ENCODE measurements at places on chromosomes 11 and 22.

DNA sequence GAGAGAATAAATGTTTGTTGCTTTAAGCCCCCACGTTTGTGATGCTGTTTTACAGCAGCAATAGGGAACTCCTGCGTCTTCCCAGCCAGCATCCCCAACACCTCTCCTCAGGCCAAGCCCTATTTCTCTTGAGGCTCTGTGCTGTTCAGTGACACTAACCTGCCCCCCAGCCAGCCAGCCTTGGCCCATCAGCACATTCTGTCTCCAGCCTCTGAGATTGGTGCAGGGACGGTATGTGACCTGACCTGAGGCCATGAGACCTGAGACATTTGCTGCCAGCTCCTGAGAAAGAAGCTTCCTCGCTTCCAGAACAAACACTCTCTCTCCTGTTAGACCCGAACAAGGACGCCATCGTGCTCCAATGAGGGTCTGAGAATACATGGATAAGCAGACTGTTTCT lies 38.5 kb upstream of the SLC35C1 start:
- no peak for DNase-seq

DNA sequence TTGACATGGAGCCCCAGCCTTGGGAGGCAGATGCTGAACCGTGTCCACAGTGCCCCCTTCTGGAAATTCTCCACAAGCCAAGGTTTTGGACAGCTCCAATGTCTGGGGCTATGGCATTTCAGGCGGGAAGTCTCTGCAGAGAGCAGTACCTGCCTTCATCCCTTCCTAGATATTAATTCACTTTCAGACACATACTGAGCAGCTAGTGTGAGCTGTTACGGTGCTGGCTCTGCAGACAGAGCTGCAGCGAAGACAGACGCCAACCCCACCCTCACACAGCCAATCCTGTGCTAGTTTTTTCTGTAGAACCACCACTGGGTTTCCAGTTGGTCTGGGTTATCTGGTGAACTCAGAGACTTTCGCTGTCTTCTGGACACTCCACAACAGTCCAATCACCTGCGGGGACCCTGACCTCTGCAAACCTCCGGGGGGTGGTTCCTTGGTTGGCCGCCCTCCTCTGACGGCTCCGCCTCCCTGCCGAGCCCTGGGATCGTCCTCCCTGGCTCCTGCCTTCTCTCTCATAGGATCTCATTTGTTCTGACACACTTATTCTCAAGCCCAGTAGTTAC lies 9.1 kb downstream of the LMF2 start:
- no peak for DNase-seq

- DNase-seq, result no peak
Observed at GRCh38 chr22:33327348-33327860, 269.2 kb upstream of the SYN3 start.

- no peak for DNase-seq
Observed at GRCh38 chr11:107719557-107720302, 7.9 kb upstream of the SLN start.

DNA sequence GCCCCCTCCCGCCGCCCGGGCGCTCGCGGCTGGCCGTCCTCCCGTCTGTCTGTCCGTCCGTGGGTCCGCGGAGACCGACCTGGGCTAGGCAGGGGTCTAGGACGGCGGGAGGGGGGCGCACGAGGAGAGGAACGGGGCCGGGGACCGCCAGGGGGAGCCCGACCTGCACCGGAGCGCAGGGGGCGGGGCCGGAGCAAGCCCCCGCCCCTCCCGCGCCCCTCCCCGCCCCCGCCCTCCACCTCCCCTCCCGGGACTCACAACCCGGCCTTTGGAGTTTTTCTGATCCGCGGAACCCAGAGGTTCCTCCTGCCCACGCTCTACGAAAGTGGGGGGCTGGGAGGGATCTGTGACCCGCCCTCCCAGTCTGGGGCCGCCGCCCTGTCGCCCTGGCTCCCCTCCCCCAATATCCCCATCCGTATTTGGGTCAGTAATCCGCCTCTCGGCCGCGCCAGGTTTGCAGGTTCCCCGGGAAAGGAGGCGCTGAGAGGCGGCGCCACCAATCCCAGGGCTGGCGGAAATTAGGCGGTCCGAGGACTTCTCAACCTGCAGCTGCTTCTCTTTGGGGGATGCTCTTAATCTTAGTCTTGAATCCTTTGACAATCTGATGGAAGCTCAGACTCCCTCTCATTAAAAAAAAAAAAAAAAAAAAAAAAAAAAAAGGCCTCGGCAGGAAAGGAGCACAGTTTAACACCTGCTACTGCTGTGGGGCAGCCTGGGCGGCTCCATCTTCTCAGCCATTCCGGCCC lies 925 bp upstream of the KCNJ11 start:
- peak; percentile 80 for DNase-seq

DNA sequence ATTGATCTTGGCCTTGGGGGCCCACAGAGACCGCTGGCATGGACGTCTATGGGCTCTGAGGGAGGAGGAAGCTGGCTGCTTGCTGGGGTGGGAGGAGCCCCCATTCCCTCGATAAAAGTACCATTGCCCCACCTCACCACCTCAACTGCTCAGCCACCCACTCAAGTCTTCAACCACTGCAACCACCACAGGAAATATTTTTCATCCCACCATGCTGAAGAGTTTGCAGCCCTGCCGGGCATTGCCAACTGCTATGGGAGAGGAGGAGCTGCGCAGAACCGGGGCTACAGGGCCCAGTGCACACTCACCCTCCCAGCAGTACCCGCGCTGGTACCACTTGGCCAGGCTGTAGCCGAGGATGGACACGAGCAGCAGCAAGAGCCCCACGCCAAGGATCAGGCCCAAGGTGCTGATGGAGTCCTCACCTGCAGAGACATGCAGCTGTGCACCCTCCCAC lies 29.2 kb downstream of the IL10RA start:
- DNase-seq, result no peak

GRCh38 chr11:60370811-60371298 lies 7.5 kb upstream of the MS4A7 start:
- no peak for DNase-seq

DNA sequence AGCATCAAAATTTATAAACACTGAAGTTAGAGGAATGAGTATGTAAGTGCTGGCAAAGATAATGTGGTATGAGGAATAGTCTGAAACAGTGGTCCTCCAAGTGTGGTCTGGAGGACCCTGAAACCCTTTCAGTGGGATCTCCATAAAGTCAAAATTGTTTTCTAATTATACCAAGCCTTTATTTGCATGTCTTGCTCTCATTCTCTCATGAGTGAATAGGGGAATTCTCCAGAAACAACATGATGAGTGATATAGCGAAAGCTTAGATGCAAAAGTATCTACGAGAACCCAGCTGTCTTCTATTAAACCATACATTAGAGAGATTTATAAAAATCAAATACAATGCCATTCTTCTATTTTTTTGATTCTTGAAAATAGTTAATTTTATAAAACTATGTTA lies 145.0 kb upstream of the RAG2 start:
- no peak for DNase-seq

DNA sequence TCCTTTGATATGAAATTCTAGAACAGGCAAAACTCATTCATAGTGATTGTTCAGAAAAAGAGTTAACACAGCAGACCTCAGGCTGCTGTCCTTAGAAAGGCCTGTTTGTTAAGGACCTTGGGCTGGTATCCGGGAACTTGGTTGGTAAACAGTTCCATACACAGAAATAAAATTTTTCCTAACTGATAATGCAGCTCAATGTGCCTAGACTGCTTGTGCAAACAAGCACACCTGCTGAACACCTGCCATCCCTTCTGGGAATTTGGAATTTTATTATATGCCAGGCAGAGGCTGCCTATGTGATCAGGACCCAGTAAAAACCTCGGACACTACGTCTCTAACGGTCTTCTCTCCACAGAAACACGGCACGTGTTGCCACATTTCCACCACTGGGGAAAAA lies 11.5 kb downstream of the THAP12 start:
- no peak for DNase-seq

DNA sequence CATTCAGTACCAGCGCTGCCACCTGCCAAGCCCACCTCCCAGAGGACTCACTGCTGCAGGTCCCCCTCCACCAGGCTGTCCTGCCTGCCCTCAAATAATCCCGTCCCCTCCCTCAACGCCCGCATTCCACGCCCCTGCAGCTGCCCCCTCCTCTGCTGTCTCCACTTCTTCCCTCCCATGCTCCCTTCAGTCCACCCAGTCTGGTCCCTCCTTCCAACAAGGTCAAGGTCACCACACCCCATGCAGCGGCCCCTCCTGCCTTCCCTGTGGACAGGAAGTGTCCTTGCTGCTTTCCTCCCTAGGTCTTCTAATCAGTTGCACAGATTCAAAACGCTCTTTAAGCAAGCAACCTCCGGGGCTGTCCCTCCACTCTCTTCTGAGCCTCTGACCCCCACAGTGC lies 12.1 kb downstream of the MACROD1 start:
- DNase-seq, result no peak

GRCh38 chr22:44248926-44249325 lies 63.8 kb downstream of the SHISAL1 start:
- DNase-seq, result no peak

- no peak for DNase-seq
Observed at GRCh38 chr11:120929664-120930154, 94.2 kb upstream of the TBCEL start.

DNA sequence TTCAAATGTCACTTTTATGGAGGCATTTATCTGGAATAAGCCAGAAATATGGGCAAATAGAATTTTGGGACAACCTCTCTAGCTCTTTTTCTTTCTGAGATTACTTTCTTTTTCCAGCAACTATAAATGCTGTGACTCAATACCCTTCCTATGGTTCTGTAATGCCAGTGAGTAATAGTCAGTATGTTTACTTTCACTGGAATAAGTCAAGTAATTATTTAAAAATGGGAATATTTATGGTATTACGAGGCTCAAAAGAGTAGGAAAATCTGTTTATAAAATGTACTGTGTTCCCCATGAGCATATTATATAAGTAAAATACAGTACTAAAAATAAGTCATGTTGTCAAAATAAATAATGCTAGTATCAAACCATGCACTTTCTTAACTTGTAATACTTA lies 750.5 kb downstream of the LUZP2 start:
- DNase-seq, result no peak

DNA sequence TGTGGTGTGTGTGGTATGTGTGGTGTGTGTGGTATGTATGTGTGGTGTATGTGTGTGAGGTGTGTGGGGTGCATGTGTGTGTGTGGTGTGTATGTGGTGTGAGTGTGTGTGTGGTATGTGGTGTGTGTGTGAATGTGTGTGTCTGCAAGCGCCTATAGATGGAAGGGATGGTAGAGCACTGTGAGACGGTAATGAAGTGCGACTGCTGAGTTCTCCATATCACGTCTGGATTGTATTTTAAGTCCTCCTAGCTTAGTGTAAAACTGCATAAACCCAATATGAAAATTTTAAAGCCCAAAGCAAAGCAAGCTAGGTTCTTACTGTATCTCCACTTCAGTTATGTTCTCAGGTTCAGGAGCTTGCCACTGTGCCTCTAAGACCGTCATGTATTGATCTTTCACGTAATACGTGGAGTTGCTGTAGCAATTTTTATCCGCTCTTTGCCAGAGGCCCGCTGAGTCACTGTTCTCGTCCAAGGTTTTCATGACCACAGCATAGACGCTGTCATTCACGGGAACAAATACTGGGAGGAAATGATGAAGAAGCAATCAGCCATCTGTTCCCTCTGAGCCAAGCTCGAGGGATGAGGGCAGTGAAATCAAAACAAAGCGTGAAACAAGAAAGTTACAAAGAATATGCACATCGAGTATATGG lies 5.5 kb downstream of the PLET1 start:
- no peak for DNase-seq

- no peak for DNase-seq
Observed at GRCh38 chr22:30944986-30945385, 23.6 kb downstream of the MORC2 start.

DNA sequence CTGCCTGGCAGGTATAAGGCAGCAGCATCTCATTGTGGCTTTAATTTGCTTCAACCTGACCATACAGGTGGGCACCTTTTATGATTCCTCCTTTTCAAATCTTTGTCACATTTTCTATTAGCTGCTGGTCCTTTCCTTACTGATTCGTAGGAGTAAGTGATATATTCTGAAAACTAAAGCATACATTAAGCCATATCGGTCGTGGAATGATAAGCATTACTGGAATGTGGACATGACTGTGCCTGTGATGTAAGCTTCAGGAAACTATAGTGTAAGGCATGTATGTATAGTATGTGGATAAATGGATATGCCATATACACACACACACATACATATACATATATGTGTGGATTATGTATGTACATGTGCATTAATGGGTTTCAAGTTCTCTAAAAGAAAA lies 20.8 kb downstream of the YPEL1 start:
- no peak for DNase-seq

- no peak for DNase-seq
Observed at GRCh38 chr11:103332409-103332808, 223.2 kb downstream of the DYNC2H1 start.

DNA sequence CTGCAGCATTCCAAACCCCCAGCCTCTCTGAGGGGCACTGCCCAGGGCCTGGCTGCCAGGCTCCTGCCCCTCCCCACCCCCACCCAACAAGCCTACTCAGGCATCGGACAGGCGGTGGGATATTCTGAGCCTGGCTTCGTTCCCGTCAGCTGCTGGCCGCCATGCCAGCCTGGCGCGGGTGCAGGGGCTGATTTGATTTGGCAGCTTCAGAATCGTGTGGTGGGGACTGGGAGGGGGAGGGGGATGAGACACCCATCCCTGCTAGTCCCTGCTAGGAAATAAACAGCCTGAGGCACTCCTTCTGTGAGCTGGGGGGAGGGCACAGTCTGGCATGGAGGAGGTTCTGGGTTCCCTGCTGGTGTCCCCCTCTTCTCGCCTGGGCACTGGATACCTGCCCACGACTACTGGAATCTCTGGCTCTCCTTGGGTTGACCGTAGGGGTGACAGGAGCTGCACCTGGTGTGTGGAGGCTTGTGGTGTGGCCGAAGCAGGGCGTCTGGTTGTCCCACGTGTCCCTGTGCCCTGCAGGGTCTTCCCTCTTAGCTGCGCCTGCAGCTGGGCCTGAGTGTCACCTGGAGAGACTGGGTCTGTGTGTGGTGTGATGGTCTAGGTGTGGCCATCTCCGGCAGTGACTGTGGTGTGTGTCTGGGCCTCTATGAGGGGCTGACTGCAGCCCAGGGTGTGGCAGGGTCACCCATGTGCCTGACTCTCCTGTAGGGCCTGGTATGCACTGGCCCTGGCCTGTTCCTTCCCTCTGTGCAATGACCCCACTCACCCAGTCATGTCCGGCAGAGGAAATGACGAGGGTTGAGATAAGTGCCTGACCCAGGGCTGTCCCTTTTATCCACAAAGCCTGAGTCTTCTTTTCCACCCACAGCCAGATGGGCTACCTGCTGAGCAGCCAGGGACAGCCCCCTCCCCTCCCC lies 42.2 kb downstream of the PDE2A start:
- DNase-seq, result no peak

Data from NCI-H2107 (cell line).